ENCODE measurements at places on chromosomes 4 and X.

- no peak for DNase-seq
Observed at GRCh38 chr4:11914406-11914805, 485.7 kb upstream of the HS3ST1 start.

- DNase-seq: no peak
Observed at GRCh38 chrX:133335027-133335426, 80.3 kb downstream of the GPC4 start.

- DNase-seq: no peak
Observed at GRCh38 chr4:85147481-85148076, 181.1 kb upstream of the WDFY3 start.

DNA sequence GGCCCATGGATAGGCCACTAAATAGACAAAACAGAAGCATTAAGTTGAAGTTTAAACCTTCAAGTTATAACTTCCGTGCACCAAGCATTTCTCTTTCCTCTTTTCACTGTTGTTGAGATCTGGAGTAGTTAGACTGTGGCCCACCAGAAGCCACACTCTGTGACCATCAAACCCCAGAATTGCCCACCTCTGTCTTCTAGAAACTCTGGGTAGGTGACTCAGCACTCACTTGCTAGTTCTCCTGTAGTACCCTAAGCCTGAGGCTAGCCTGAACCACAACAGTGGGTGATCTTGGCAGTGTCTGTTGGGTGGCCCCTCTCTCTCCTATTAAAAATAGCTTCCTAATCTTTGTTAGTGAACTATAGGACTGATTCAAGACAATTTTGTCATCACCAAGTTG is 24.6 kb upstream of the CD40LG start:
- DNase-seq: no peak

- no peak for DNase-seq
Observed at GRCh38 chrX:83845397-83845796, 15.5 kb upstream of the CYLC1 start.

DNA sequence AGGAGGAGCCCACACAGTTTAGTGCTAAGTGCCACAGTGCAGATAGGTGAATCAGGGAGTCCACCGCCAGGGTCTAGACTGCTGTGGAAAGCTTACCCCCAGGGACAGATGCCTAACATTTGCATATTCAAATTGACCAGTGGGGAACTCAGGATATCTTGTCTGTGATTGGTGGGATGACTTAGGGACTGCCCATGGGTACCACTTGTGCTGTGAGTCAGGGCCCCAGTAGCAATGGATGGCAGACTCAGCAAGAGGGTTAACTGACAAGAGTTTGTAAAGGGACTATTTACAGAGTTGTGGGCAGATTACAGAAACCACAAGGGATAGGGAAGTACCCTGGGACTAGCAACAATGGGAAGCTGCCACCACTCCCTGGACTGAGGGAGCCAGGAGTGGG is 282.1 kb downstream of the BCOR start:
- no peak for DNase-seq

GRCh38 chr4:150769248-150769647 is 187.3 kb downstream of the MAB21L2 start:
- no peak for DNase-seq

- no peak for DNase-seq
Observed at GRCh38 chrX:68115371-68115770, 317.9 kb downstream of the OPHN1 start.

GRCh38 chr4:102439236-102439614 is 61.9 kb upstream of the NFKB1 start:
- no peak for DNase-seq

DNA sequence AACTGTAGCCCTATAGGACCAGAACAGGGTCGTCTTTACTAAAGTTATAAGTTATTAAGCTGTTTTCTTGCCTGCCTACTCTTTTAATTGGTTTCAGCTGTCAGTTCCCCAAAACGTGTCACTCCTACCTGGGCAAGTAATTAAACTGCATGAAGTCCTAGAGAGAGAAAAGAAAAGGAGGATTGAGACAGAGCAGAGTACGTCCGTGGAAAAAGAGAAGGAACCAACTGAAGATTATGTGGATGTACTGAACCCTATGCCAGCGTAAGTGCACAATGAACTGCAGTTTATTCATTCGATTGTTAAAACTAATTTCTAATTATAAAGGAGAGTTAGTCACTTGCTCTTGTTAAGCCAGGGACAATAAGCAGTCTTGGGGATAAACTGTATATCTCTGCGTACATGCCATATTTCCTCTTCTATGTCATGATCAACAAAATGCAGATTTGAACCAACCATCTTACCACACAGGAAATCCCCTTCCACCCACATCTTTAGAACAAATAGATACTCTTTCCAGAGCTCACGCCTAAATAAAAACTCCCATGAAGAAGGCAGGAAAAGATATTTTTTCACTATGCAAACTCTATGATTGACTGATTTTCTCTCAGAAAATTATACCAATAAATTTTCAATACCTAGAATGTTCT is 22.8 kb downstream of the STAP1 start:
- no peak for DNase-seq

DNA sequence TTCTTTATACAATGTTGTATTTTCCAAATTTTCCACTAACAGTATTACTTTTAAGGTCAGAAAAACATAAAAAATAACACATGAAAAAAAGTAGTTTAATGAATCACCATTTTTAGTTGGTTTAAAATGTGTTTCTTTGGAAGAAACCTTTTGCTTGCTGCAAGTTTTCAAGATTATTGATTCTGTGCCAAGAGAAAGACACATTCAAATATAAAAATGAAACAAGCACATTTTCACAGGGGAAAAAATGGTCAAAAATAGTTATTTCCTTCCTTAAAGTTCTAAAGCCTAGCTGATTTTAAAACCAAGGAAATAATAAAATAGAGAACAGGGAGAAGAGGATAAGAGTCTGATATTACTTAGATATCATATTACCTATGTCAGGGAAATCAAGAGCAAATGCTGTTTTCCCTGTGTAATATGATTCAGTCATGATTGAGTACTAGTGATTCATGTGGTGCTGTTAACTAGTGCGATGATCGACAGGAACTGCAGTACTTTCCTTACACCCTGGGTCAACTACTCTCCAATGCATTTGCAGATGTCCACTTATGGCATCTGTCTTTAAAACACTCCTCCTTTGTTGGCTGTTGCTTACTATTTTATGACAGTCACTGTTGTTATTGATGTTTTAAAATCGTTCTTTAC is 103.8 kb downstream of the CAMK2D start:
- DNase-seq: no peak

DNA sequence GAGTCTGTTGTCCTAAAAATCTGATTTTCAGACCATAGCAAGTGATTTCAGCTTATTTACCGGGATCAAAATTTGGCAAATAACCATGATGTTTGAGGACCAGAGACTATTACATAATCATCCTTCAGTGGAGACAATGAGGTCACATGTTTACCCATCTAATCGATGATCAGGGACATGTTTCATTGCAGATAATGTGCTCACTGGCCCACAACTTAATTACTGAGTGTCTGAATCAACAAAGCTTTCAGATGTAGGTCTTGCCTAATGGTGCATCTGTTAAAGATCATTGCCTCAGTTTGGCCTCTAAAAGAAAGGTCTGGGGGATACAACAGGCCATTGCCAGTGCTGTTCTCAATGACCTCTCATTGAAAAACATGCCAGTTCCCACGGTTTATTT is 42.8 kb upstream of the KLHL34 start:
- no peak for DNase-seq

DNA sequence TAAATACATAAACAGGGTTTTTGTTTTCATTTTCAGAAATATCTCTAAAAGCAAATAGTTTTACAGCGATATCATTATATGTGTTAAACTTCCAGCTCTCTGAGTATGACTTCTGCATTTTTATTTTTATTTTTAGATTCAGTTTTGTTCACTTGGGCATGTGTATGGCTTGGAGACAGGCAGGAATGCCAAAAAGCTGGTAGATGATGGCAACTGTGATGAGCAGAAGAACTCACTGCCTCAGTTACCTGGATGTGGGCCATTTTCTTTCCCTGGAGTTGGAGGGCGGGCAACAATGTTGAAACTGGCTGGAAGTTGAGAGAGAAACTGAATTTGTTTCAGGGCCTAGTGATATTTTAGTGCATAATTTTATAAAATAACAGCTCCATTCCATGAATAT is 266.4 kb downstream of the ARHGAP24 start:
- no peak for DNase-seq

- no peak for DNase-seq
Observed at GRCh38 chr4:1155314-1155713, 17.1 kb downstream of the SPON2 start.

- DNase-seq: no peak
Observed at GRCh38 chr4:8276358-8277240, 7.0 kb downstream of the HTRA3 start.

DNA sequence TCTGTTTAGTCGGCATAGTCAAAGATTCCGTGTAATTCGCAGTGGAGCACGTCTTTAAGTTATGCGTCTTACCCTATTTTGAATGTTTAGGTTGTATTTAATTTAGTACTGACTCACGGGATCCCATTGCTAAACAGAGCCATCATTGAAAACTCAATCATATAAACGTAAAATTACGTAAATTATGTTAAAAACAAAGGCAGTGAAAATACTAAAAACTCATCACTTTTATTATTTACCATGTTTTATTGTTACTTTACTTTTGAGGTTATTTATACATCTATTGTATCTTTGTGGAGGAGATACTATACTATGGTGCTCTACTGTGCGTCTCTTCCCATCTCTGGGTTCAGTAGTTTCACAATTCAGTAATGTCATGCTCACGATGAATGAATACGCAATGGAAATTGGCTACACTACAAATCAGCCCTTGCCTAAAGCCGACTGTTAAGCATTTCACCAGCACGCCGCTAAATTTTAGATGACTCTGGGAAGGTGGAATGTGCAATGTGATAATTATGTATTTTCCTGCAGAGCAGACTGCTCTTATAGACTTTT is 944 bp downstream of the FUNDC2 start:
- DNase-seq: no peak

Data from T-cell (primary cell).